ENCODE measurements at places on chromosomes 3 and 15. TPM values are rescaled to one million over a fixed set of nuclear protein-coding genes. Genes with fewer than 3 reads are reported as not detected.
A peak's percentile ranks its signal among the peaks of the same experiment; 100 is the strongest.

GRCh38 chr3:138774529-138775253, 60.0 kb downstream of the PIK3CB start:
- DNase-seq: peak; percentile 69

DNA sequence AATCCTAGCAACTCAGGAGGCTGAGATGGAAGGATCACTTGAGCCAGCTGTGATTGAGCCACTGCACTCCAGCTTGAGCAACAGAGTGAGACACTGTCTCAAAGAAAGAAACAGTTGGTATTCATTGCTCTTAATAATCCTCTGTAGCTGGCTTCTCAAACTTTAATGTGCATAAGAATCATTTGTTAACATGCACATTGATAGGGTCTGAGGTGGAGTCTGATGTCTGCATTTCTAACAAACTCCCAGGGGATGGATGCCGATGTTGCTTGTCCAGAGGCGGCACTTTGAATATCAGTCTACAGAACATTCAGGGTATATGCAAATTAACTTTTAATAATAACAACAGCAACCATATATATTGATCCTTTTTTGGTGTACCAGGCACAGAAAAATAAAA, 39.9 kb downstream of the NKIRAS1 start:
- no peak for DNase-seq

The FRMD4B gene
- 139 TPM for total RNA-seq

The GHSR gene
- total RNA-seq: not detected

The CYP8B1 gene
- total RNA-seq: not detected

- DNase-seq: no peak
These were observed 23.0 kb upstream of the MUC20 start for GRCh38 chr3:195697582-195698324.

DNA sequence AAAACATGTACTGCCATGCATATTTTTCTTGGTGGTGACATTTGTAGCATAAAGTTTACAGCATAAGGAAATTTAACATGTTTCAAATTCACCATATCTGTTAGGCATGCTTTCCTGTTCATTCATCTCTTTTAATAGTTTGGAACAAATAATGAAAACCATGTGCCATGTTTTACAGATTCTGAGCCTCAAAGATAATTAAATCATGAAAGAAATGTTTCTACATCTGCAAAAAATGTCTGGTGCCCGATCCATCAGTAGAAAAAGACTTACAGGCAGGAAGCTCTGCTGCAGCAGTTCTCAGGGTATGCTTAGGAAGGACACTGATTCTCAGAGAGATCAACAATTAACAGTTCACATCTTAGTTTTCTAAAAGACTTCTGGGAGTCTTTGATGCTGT, 316.2 kb downstream of the IL5RA start:
- DNase-seq: no peak

DNA sequence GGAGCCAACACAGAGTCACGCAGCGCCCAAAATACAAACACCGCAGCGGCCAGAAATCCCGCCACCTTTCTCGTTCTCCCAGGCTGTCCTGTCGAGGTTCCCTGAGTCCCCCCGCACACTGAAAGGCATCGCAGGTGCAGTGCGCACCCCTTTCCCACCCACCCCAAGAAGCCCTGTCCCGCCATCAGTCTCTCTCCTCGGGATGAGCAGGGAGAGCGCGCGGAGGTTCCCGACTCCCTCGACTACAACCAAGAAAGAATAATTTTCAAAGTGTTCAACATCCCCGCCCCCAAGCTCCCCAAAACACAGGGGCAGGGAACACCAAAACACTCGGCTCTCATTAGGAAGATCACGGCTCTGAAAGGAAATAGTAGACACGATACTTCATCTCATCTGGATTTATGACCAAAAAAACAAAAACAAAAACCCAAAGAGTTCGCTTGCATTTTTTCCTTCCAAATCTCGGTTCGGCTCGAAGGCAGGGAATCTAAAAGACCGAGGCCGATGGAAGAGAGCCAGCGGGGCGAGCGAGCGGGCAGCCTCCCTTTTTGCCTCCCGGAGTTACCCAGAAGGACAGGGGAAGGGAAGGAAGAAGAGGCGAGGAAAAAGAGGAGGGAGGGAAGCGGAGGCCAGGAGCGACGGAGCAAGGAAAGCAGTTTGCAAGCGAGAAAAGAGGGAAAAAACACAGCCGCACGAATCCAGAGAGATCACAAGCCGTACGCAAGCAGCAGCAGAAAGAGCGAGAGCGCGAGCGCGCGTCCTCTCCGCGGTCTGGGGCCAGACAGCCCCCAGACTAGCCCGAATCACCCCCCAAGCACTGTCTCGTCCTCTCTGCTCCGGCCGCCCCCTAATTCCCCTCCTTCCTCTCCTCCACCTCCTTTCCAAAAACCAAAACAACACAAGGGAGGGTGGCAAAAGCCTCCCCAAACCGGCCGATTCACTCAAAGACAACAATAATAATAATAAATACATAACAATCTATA, 808 bp downstream of the BCL6 start:
- DNase-seq: peak; percentile 71

- no peak for DNase-seq
These were observed 34.9 kb downstream of the LRRC3B start for GRCh38 chr3:26657348-26657976.

The ATP6V1A gene
- total RNA-seq: 75.4 TPM

GRCh38 chr3:112857526-112857925, 10.9 kb upstream of the CD200R1L start:
- no peak for DNase-seq

The AQP9 gene
- 1.6 TPM for total RNA-seq

DNA sequence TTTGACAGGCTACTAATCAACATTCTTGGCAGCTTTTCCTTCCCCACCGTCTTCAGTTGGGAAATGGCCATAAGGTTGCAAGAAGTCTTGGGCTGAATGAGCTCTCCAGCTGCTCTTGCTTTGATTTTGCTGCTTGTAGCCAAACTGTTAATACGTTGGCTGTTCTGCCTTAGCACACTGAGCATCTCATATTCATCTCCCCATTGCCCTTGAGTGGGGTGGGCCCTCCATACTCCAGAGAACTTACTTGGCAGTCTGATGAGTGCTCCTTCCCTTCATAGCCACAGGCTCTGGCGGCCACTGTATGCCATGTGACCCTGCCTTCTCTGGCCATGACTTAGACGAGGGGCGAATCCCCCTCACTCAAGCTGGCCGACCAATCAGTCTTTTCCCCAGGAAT, 25.8 kb upstream of the PAQR5 start:
- no peak for DNase-seq

GRCh38 chr3:185555101-185555501, 2.7 kb upstream of the LIPH start:
- DNase-seq: no peak

GRCh38 chr3:127171320-127171719, 21.6 kb upstream of the PRR23E start:
- DNase-seq: no peak

- DNase-seq: peak; percentile 91
These were observed at the start of gene NIT2 for GRCh38 chr3:100334488-100335351. TSS of gene NIT2 (plus strand) at chr3:100334757. CDS start at chr3:100334792, 35 bp downstream.

GRCh38 chr3:56694867-56695683, 12.0 kb upstream of the TASOR start:
- DNase-seq: no peak

The BSN gene
- 0.56 TPM for total RNA-seq

GRCh38 chr15:45182996-45183395, 4.8 kb downstream of the SHF start:
- DNase-seq: no peak

All from thyroid gland (tissue), 4 donors.